ENCODE measurements at places on chromosomes 5 and 9.

- DNase-seq: peak; percentile 66
Measured at GRCh38 chr5:139671096-139671841, 23.1 kb downstream of the CXXC5 start.

- DNase-seq: no peak
Measured at GRCh38 chr5:150197476-150197875, 7.6 kb downstream of the SLC6A7 start.

GRCh38 chr5:135040034-135040332 is 6.0 kb upstream of the PITX1 start:
- DNase-seq: no peak

- DNase-seq: no peak
Measured at GRCh38 chr9:117927354-117927753, 223.2 kb downstream of the TLR4 start.

DNA sequence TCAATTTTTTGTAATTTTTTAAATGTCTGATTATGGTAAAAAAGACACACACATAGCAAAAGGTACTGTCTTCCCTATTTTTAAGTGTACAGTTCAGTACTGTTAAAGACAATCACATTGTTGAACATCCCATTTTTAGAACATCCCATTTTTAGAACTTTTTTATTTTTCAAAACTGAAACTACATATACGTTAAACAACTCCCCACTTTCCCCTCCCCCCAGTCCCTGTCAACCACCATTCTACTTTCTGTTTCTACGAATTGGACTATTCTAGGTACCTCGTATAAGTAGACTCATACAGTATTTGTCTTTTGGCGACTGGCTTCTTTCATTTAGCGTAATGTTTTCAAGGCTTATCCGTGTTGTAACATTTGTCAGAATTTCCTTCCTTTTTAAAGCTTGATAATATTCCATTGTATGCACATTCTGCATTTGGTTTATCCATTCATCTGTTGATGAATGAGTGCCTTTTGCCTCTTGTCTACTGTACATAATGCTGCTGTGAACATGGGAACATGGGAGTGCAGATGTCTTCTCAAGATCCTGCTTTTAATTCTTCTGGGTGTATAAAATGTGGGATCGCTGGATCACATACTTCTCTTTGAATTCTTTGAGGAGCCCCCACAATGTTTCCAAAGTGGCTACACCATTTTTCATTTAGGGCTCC is 154.0 kb downstream of the PIK3R1 start:
- DNase-seq: no peak

GRCh38 chr5:138875946-138876345 is 811 bp upstream of the LRRTM2 start:
- no peak for DNase-seq

DNA sequence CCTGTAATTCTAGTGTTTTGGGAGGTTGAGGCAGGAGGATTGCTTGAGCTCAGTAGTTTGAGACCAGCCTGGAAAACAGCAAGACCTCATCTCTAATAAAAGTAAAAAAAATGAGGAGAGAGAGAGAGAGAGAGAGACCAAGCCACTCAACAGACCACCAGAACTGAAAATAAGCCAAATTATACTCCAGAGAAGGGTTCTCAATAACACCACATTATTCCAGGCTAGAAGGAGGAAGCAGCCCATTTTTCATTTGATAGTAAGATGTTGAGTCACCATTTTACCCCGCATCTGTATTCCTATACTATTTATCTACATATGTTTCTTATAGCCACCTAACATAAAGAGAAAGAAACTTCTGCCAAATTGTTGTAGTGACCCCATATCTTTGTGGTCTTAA is 134.8 kb downstream of the PCSK5 start:
- no peak for DNase-seq

GRCh38 chr9:14693251-14693861 is at the start of gene ZDHHC21:
Gene ZDHHC21 (minus strand): TSS chr9:14693432. CDS start chr9:14674340, 19,092 bp downstream.
- peak; percentile 86 for DNase-seq

- no peak for DNase-seq
Measured at GRCh38 chr5:4659851-4660250, 480.3 kb upstream of the ADAMTS16 start.

- no peak for DNase-seq
Measured at GRCh38 chr5:135223404-135223803, 175.6 kb downstream of the MACROH2A1 start.

DNA sequence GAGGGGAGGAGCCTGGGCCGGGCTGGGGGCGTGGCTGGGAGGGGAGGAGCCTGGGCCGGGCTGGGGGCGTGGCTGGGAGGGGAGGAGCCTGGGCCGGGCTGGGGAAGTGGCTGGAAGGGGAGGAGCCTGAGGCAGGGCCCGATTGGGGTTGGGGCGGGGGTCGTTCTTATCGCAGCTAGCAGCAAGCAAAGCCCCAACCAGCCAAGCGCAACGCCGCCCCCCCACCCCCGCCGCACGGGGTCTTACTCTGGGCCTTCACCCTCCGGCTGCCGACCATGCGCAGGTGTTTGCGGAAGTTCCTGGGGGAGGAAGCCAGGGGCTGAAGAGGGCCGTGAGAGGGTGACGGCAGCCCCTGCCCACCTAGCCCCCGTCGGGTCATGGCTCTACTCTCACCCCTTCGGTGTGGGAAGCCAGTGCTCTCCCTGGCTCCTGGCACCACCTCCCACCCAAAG is 5.0 kb downstream of the NSMF start:
- no peak for DNase-seq

DNA sequence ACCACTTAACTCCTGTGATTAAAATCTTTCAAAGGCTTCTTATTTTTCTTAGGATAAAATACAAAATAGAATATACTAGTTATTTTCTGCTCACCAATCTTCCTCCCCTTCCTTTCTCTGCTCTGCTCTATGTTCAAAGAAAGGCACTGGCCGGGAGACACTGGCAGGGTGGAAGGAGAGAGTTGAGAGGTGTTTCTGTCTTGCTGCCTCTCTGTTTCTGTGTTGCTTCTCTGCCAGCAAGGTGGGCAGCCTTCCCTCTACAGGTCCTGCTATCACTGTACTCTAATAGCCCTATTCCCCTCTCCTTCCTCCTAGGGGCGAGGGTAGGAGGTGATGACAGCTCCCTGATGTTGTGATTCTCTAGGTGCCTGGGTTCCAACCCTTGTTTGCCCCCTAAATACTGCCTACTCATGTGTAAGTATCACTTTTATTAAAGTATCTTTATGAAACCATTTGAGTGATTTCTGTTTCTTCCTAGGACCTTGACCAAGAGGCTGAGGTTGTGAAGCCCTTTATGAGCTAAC is 515.1 kb downstream of the TLE4 start:
- DNase-seq: no peak

DNA sequence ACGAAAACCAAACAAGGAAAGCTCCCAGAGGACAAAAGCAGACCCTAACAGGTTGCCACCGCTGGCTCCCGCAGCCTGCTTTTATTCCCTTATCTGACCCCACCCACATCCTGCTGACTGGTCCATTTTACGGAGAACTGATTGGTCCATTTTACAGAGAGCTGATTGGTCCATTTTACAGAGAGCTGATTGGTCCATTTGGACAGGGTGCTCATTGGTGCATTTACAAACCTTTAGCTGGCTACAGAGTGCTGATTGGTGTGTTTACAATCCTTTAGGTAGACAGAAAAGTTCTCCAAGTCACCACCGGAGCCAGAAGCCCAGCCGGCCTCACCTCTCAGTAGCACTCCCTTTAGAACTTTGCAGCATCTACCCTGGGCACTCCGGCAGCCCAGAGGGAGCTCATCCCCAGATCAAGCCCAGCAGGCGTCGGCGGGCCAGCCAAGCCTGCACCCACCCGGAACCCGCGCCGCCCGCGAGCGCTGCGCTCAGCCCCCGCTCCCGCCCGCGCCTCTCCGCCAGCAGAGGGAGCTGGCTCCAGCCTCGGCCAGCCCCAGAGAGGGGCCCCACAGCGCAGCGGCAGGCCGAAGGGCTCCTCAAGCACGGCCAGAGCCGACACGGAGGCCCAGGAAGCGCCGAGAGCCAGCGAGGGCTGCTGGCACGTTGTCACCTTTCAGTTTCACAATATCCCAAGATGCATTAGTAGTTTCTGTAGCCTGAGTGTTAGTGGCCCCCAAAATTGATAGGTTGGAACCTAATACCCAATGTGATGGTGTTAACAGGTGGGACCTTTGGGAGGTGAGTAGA is 35.3 kb upstream of the CLPTM1L start:
- DNase-seq: peak; percentile 66

DNA sequence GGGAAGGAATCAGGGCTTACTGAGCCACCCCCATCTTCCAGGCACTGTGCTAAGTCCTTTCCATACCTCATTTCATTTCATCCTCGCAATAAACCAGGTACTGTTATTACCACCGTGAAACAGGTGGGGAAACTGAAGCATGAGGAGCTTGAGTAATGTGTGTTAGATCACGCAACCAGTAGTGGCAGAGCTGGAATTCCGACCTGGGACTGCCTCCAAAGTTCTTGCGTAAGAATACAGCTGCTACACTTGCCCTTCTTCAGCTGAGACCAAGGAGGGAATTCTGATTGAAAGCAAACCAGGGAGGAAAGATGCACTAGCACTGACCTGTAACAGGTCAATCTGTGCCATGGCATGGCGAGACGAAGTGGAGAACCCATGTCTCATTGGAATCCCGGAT is 113.4 kb upstream of the MSX2 start:
- no peak for DNase-seq

DNA sequence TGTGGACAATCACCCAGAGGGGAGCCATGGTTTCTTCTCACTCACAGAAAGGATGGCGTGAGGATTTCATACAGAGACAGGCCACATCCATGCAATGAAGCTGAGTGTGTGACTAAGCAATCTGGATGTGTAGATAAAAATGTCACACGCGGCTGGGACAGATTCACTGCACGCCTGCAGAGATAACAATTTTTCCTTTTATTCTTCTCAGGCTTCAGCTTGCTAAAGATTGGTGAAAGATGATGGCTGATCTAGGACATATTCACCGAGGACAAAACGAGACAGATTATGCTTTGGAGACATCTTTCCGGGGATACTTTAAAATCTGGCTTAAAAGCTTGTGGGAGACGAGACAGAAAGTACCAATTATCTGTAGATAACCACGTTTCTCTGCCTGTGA is 313.9 kb upstream of the TRPC7 start:
- no peak for DNase-seq

- no peak for DNase-seq
Measured at GRCh38 chr9:9846557-9846956, 766.2 kb downstream of the PTPRD start.

DNA sequence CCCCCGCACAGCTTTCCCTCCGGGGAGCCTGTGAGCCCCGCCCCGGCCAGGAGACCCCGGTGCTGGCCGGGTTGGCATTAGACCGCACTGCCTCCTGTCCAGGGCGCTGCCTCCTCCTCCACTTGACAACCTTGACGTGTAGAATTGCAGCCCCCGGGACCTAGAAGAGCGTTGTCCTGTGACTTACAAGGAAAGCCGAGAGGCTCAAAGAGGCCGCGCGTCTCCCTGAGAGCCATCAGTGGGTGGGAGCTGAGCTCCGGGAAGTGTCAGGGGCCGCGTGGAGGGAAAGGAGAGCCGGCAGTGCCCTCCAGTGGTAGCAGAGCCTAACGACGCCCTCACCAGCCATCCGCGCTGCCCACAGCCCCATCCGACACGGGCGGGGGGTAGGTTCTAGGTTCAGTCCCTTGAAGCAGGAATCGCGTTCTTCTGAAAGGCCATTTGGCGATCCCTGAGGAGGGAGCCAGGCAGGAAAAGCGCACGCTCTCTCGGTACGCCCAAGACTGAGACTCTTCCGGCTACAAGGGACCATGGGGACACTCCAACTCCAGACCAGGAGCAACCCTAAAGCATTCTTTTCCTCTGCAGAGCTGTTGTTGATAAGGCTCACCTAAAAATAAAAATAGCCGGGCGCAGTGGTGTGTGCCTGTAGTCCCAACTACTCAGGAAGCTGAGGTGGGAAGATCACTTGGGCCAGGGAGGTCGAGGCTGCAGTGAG is 40.6 kb upstream of the SAP30L start:
- peak; percentile 75 for DNase-seq

DNA sequence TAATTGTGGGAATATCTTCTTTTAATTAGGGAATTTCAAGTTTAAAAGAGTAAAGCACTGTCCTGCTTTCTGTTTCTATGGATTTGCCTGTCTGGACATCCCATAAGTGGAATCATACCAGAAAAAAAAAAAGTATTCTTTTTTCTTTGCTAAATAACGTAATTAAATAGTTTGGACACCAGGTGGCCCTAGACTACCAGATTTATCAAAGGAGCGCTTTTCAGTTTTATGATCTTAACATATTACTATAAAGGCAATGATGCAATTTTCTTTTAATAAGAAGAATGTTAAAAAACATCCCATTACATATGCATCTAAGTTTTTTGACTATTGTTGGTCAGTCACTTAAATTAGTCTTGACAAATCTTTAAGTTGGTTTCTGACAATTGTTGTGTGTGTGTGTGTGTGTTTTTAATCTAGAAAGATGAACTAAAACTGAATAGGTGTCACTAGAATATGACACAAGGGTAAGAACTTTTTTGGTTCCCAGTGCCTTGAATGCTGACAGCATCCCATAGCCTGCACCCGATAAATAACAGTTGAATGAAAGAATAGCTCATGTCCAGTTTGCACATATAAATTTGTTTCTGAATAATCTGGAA is 49.5 kb downstream of the C5orf22 start:
- peak; percentile 6 for DNase-seq

- DNase-seq: no peak
Measured at GRCh38 chr5:138245717-138246116, 28.7 kb downstream of the GFRA3 start.

GRCh38 chr5:133644000-133644865 is 31.9 kb upstream of the FSTL4 start:
- no peak for DNase-seq

GRCh38 chr9:116587919-116588318 is 99.2 kb upstream of the TRIM32 start:
- no peak for DNase-seq

GRCh38 chr5:167832609-167833008 is 458.8 kb upstream of the WWC1 start:
- DNase-seq: no peak

- no peak for DNase-seq
Measured at GRCh38 chr5:55623789-55624188, 88.3 kb downstream of the SLC38A9 start.

- DNase-seq: no peak
Measured at GRCh38 chr5:137265457-137265856, 233.7 kb downstream of the SPOCK1 start.

GRCh38 chr5:35443803-35444595 is 173.7 kb upstream of the SPEF2 start:
- no peak for DNase-seq

DNA sequence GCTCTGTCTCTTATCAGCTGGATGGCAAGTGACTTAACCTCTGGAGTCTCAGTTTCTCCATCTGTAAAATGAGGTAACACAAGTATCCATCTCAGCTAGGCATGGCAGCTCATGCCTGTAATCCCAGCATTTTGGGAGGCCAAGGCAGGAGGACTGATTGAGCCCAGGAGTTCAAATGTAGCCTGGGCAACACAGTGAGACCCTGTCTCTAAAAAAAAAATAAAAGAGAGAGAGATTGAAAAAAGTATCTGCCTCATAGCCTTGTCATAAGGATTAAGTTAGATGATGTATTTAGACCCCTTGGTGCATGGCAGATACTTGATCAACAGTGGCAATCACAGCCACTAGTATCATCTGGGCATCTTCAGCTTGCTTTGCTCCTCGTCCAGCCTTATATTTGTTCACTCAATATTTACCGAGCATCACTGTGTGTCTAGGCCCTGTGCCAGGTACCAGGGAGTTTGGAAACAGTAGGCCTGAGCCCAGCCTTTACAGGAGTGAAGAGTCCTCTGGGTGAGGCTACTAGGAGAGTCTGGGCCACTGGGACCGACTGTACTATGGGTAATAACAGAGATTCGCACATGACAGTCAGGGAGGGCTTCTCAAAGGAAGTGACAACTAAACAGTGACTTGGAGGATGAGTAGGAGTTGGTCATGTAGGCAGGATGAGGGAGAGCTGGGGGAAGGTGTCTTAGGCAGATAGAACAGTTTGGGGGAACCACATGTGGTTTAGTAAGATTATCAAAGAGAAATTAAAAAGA is 34.2 kb downstream of the CORO2A start:
- no peak for DNase-seq

Data from right kidney (tissue), 9 donors.